ENCODE measurements at places on chromosomes 12 and 14.

GRCh38 chr12:17352164-17352563 lies 737.8 kb downstream of the RERGL start:
- DNase-seq, result no peak

- DNase-seq, result no peak
These were observed 11.1 kb downstream of the ACTN1 start for GRCh38 chr14:68968051-68968450.

- DNase-seq, result no peak
These were observed 33.8 kb downstream of the WBP11 start for GRCh38 chr12:14769466-14769968.

GRCh38 chr14:22433069-22433468 lies 156.0 kb downstream of the DAD1 start:
- no peak for DNase-seq

DNA sequence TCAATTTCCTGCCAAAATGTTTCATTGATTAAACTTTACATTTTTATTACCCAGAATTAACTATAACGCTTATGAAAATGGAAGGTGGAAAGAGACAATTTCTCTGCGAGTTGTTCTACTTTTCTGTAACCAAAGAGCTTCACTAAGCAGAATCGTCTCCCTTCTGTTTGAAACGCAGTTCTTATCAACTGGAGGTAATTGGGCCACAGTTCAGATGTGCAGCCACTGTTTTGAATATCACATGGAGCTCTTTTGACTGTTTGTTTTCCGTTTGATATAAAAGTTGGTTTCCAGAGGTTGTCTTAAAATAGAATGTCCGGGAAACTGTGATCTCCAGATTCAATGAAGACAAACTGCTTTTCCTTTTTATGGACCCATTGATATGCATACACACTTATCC lies 183.3 kb upstream of the SEL1L start:
- DNase-seq, result no peak

DNA sequence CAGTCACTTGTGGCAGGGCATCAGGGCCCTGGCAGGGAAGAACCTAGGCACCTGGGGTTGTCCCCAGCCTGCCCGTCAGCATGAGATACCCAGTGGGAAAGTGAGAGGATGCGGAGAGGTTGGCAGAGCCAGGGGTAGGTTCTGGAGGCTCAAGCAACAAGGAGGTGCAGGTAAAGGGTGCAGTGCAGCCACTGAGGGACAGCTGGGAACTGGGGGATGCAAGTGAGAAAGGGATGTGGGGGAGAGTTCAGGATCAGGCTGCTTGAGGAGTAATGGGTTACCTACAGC lies 18.7 kb downstream of the VASH1 start:
- DNase-seq, result no peak

GRCh38 chr12:110233212-110233903 lies 47.7 kb upstream of the ATP2A2 start:
- DNase-seq, result no peak

- DNase-seq, result peak; percentile 4
These were observed 14.1 kb downstream of the PLCZ1 start for GRCh38 chr12:18723752-18724151.

DNA sequence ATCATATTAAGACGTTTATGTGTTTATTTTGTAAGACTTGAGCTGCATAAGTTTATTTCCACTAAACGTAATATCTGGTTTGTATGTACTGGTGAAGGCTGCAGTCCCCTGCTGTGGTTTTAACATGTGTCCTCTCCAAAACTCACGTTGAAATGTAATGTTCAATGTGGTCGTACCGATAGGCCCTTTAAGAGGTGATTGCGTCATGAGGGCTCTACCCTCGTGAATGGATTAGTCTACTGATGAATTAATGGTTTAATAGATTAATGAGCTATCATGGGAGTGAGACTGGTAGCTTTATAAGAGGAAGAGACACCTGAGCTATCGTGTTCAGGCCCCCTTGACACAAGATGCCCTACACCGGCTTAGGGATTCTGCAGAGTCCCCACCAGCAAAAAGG lies 14.9 kb downstream of the LRIG3 start:
- DNase-seq, result no peak

GRCh38 chr14:28767853-28768741 lies 1.5 kb downstream of the FOXG1 start:
- DNase-seq, result no peak

- DNase-seq, result no peak
These were observed 115.9 kb downstream of the DERA start for GRCh38 chr12:16027002-16027401.

DNA sequence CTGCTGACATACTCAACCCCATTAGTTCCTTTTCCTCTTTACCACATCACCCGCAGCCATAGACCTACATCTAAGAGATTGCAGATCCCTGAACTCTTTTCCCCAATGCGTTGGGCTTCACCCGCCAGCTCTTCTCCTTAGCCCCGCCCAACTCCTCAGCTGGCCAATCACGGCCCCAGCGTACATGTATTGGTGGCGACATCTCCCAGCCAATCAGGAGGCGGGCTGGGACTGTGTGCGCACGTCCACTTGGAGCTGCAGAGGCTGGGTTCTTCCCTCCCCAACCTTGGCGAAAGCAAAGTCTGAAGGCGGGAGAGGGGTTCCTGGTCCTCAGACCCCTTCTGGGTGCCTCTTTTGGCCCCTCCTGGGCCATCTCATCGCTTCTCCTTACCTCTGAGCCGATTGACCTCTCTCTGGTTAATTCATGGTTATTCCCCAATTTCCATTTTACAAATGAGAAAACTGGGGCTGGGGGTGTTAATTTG lies 11.0 kb downstream of the PDE1B start:
- peak; percentile 93 for DNase-seq

DNA sequence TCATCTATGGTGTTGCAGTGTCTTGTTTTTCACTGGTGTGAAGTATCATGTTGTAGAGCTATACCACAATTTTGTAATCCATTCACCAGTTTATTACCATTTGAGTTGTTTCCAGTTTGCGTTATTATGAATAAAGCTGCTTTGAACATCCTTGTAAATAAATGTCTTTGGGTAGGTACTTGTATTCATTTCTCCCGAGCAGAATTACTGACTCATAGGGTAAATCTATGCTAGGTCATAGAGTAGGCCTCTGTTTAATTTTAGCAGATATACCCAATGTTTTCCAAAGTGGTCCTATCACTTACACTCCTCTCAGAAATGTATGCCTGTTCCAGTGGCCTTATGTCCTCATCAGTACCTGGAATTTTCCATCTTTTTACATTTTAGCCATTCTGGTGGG lies 6.6 kb upstream of the GOLGA5 start:
- no peak for DNase-seq

- DNase-seq, result no peak
These were observed 16.1 kb upstream of the NR4A1 start for GRCh38 chr12:52035190-52035589.

- DNase-seq, result peak; percentile 42
These were observed 35.5 kb upstream of the TSPAN9 start for GRCh38 chr12:3041558-3042164.

DNA sequence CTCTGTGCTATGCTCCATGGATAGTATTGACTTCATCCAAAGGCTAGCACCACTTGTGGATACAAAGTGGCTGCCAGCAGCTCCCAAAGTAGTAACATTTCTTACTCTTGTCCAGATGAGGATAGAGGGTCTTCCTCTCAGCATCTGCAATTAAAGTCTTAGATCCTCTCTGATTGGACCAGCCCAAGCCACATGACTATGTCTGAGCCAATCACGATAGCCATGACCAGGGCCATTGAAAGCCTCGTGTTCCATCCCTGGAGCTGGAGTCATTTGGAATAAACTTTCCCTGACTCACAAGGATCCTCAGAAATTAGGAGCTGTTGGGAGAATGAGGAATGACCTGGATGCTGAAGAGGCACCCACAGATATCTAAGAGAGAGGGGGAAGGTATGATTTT lies 28.5 kb upstream of the SLC24A4 start:
- no peak for DNase-seq

- no peak for DNase-seq
These were observed 12.9 kb upstream of the EPS8 start for GRCh38 chr12:15801770-15802744.

- DNase-seq, result peak; percentile 47
These were observed 39.2 kb downstream of the EFCAB11 start for GRCh38 chr14:89915114-89915878.

DNA sequence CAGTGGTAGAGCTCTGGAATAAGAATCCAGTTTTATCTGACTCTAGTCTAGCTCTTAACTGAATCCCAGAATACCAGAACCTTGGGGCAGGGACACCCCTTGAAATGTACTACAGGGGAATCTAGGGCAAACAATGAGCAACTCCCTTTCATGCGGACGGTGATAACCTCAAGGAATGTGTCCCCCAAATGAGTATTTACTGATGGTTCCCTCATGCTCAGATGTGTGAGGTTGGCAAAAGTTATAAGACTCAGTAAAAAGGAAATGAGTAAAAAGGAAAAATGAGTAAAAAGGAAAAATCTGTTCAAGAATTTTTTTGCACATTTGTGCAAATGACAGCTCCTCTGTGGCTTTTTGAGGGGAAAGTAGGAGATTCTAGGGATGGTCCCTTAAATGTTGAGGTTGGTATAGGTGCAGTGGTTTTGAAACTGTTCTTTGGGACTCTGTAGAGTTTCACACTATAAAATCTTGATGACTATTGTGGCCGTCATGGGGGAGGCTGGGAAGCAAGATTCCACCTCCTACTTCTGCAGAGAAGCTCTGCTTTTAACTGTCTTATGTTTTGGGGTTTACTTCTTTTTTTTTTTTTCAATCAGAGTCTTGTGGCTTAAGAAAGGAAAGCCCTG lies 58.6 kb downstream of the NRXN3 start:
- no peak for DNase-seq

DNA sequence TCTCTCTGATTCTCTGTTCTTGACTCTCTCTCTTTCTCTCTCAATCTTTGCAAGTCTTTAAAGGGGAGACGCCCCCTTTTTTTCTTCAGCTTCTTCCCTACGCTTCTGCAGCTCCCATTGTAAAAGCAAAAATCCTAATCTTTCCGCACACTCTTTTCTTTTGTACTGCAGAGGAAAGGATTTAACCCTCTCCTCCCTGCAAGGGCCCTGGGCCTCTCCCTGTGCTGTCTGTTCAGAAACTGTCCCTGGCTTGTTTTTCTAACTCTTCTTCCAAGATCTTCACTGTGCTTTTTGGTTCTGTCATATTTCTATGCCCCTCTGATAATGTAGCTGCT lies 10.9 kb upstream of the SALL2 start:
- DNase-seq, result no peak

DNA sequence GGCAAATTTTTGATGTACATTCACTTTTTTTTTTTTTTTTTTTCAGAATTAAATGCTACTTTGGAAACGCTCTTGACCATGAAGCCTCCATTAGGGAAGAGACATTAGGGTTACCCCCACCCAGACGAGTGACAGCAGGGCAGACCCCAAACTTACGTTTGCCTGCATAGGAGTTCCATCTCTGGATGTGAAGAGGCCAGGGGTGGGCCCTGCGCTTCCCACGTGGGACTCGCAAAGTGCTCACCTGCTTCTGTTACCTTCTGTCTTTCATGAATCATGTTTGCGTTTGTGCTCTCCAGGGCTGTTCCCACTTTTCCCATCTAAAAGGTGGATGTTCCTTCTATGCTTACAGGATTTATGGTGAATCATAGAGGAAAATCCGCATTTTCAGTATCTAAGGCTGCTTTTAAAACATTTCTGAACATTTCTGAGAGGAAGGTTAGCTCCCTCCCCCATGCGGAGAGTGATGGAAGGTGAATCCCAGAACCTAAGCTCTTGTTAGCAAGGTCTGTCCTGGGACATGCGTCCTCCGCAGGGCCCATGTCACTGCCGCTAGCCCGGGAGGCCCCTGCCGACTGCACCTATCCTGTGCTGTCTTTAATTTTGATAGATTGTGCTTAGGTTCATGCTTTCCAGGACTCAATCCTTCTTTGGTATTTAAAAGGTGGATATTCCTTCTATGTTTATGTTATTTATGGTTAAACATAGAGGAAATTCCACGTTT lies 135.7 kb upstream of the RTL1 start:
- no peak for DNase-seq

DNA sequence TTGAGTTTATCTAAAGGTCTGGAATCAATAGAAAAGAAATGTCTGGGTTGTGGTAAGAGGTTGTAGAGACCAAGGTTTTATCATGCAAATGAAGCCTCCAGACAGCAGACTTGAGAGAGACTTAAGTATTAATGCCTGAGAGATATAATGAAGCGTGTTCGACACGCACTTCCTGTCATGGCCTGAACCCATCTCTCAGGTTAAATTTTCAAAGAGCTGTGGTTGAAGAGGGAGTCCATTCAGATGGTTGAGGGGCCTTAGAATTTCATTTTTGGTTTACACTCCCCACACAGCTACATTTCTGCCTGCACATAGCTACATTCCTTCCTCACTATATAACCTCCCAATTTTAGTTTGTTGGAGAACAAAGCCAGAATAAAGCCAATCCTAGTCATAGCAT lies 10.1 kb upstream of the CLEC12A start:
- DNase-seq, result no peak

- DNase-seq, result no peak
These were observed 123.8 kb downstream of the ZFP36L1 start for GRCh38 chr14:68669111-68669511.
